H7 (cell line): ENCODE measurements at places on chromosomes 3 and 15. TPM values are rescaled to one million over a fixed set of nuclear protein-coding genes. Genes with fewer than 3 reads are reported as not detected.

- no peak for DNase-seq
These were observed 176.3 kb downstream of the FOXP1 start for GRCh38 chr3:71406972-71407810.

DNA sequence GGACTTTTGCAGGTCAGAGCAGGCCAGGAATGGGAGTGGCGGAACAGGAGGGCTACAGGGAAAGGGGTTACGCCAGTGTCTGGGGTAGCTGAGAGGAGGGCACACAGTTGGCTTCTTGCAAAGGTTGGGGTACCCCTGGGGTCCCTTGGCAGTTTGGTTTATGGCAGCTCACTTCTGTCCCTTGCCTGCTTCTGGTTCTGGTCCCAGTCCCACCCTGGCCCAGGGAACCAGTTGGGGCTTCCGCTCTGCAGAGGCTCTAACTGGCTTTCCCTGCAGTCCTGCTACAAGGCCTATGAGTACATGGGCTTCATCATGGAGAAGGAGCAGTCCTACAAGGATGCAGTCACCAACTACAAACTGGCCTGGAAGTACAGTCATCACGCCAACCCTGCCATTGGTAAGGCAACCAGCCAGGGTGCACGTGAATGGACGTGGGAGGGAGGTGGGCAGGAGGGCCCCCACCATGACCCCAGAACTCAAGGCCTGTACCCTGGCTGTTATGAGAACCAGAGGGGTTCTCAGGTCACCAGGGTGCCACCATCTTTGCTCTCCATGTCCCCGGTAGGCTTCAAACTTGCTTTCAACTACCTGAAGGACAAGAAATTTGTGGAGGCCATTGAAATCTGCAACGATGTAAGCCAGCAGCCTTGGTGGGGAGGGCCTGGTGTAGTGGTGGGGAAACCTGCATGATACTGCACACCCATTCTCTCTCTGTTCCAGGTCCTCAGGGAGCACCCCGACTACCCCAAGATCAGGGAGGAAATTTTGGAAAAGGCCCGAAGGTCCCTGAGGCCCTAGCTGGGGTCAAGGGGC, 15.2 kb downstream of the CSRNP1 start:
- DNase-seq: no peak

GRCh38 chr3:81462921-81463320, 298.5 kb downstream of the GBE1 start:
- DNase-seq: no peak

GRCh38 chr3:156417559-156418132, 137.3 kb downstream of the SSR3 start:
- DNase-seq: no peak

GRCh38 chr3:6250167-6250566, 610.7 kb upstream of the GRM7 start:
- no peak for DNase-seq

- no peak for DNase-seq
These were observed 249.9 kb downstream of the MEX3B start for GRCh38 chr15:81795899-81796298.

DNA sequence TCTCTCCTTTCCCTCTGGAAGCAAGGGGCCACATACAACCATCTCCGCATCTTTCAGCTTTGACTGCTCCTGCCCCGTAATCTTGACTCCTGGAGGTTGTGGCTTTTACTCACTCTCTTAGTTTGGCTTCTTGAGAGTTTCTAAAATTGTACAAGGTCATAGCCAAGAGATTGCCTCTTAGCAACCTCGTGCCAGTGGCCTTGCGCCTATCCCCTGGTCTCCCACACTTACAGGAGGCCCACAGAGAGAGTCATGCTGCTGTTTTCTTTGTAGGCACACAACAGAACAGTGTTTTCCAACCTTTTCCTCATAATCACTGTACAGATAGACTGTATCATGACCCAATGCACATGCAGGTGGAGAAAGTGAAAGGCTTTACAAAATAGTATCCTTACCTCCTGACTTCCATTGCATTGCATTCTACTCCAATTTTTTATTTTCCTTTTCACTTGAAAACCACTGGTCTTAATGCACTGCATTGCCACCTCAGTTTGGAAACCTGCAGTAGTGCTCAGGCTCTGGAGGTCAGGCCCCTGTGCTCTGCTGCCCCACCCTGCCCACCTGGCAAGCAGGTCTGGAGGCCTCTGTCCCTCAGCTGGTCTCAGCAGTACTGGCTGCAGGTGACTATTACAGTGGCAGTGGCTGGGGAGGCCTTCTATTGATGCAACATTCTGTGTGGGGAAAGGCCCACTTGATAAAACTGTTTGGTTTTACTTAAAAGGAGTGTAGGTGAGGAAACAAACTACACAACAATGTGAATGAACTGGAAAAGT, 156.2 kb downstream of the DNAJB8 start:
- DNase-seq: no peak

DNA sequence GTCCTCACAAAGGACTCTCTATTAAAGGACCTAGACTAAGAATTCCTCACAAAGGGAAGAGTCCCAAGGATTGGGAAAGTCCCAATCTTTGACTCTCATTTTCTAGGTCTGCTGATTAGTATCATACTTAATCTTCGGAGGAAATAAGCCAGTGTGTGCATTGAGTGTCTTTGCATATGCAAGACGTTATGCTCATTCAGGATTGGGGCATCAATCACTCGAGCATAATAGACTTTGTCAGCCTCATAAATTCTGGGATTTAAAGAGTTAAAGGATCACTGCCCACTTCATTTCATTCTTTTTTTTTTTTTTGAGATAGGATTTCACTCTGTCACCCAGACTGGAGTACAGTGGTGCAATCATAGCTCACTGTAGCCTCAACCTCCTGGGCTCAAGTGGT, 154.3 kb downstream of the RBPMS2 start:
- DNase-seq: no peak

ARRDC4 gene
- total RNA-seq: 1.0 and 4.1 TPM in 2 replicates
